Fibroblast of villous mesenchyme (primary cell): ENCODE measurements at places on chromosomes 3 and 15.

GRCh38 chr3:111335512-111336303 lies 206.3 kb upstream of the CD96 start:
- DNase-seq = no peak

- DNase-seq = no peak
Measured at GRCh38 chr15:70528816-70529215, 234.5 kb downstream of the UACA start.

GRCh38 chr3:8651418-8652323 lies 7.1 kb upstream of the SSUH2 start:
- DNase-seq = no peak

DNA sequence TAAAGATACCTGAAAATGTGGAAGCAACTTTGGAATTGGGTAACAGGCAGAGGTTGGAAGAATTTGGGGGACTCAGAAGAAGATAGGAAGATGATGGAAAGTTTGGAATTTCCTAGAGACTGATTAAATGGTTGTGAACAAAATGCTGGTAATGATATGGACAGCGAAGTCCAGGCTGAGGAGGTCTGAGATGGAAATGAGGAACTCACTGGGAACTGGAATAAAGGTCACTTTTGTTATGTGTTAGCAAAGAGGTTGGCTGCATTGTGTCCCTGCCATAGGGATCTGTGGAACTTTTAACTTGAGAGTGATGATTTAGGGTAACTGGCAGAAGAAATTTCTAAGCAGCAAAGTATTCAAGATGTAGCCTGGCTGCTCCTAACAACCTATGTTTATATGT lies 13.0 kb downstream of the MITF start:
- no peak for DNase-seq

- DNase-seq = no peak
Measured at GRCh38 chr15:80932513-80932815, 57.2 kb downstream of the MESD start.

DNA sequence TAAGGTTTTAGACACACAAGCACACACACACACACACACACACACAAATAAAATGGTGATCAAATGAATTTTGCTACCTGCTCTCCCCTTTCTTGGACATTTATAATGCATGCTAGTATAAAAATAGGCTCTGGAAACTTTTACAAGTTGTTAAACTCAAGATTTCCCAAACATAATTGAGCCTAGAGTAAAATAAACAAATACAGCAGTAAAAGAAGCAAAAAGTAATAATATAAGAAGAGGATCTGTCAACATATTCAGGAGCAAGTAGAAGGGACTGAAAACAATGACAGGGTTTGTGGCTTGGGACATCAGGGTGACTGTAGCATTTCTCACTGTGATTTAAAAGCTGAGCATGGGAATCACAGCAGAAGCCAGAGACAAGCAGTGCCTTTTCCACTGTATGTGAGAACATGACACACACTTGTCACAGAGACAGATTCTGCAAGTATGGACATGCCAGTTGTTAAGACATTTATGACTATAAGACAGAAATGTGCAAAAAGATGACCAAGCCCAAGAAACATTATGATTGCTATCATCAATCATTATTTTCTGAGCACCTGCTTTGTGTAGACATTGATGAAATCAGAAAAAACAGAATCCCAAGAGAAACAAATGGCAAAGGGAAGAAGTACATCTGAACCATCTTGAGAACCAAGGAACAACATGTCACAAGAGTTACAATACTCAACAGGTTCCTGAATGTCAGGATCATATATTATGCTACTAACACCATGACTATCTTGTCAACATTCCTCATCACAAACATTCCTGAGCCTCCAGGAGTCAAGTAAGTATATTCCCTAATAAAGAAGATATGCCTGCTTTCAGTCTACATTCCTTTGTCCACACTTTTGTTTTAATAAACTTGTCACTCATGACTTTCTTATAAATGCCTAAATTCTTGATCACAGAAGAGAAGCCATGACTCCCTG lies 7.1 kb downstream of the THRB start:
- no peak for DNase-seq

- DNase-seq = peak; percentile 7
Measured at GRCh38 chr15:44381236-44381635, 46.2 kb upstream of the CTDSPL2 start.

- DNase-seq = no peak
Measured at GRCh38 chr15:48955967-48956366, 7.8 kb downstream of the SHC4 start.

GRCh38 chr3:12817343-12817710 lies 20.8 kb downstream of the CAND2 start:
- DNase-seq = no peak

DNA sequence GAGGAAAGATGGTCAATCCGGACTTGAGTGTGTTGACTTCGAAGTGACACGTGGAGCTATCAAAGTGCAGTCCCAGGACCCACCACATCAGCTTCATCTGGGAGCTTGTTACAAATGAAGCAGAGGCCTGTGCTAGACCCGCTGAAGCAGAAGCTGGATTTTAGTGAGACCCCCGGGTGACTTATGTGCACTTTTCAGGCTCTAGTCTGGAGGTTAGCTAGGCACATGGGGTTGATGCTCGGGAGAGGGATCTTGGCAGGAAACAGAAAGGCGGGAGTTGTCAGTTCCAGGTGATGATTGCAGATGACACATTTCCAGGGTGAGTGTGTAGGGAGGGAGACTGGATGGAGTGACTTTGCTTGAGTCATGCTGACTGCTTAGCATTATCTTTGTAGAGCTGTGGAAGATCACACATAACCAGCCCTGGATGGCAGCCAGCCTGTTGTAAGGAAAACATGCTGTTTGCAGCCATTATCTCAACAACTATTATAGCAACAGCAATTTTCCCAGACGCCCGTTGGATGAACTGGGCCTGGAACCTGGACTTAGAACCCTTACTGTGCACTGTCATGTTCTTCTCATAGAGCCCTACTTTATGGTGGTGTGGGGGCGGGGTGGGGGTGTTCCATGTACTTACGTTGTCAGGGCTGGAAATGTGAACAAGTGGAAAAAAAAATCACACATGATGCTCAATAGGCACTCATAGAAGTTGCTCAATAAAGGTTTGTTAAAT lies 122.4 kb downstream of the THSD4 start:
- peak; percentile 98 for DNase-seq

DNA sequence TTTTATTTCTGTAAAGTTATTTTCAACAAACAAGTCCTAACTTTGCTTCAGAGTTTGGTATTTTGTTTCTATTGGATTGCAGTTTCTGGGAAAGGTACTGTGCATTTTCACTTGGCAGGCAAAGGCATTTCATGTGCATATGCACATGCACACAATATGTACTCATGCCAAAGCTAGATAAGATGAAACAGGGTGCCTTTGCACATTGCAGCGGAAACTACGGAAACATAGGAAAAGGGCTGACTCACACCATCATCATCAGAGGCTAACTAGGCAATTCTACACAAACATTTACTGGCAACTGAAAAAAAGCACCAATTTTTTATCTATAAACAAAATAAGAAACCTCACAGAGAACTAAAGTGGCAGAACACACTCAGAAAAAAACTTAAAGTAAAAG lies 550.6 kb upstream of the NECTIN3 start:
- peak; percentile 87 for DNase-seq

- DNase-seq = no peak
Measured at GRCh38 chr15:101698314-101698713, 26.0 kb downstream of the TARS3 start.

GRCh38 chr15:63048776-63049665 lies 6.5 kb downstream of the TPM1 start:
- peak; percentile 58 for DNase-seq

DNA sequence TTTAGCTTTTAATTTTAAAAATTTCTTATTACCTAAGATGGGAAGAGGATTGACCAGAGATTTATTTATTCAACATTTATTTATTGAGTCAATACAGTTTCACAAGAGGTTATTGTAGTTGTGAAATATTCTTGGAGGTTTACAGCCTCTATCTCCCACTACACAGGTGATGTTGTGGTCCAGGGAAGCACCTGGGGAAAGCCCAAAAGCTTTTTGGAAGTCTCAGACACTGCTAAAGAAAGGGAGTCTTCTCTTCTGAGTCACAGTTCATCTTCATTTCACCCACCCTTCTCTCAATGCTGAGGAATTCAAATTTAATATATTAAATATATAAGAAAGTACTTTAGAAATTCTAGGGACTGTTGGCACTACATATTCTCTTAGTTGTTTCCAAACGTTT lies 41.8 kb downstream of the SERPINI1 start:
- no peak for DNase-seq

- no peak for DNase-seq
Measured at GRCh38 chr15:65423976-65424679, 1.4 kb upstream of the IGDCC4 start.

GRCh38 chr3:34969513-34969912 lies 669.8 kb upstream of the ARPP21 start:
- no peak for DNase-seq

DNA sequence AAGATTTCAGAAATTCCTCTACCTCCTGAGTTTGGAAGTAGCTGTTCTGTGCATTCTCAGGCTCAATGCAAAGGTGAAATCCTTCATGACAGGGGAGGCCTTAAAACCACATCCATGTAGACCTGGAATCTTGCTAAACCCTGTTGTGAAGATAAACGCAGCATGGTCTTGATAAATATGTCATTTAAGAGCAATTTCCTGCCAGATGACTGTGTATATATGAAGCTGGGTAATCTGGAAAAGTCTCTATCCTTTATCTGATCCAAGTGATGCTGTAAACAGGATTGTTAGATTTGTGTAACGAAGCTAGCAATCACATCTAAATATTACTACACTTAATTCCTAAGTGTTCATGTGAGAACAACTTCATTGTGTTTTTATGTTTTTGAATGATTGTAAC lies 9.1 kb downstream of the MCTP2 start:
- DNase-seq = peak; percentile 90

DNA sequence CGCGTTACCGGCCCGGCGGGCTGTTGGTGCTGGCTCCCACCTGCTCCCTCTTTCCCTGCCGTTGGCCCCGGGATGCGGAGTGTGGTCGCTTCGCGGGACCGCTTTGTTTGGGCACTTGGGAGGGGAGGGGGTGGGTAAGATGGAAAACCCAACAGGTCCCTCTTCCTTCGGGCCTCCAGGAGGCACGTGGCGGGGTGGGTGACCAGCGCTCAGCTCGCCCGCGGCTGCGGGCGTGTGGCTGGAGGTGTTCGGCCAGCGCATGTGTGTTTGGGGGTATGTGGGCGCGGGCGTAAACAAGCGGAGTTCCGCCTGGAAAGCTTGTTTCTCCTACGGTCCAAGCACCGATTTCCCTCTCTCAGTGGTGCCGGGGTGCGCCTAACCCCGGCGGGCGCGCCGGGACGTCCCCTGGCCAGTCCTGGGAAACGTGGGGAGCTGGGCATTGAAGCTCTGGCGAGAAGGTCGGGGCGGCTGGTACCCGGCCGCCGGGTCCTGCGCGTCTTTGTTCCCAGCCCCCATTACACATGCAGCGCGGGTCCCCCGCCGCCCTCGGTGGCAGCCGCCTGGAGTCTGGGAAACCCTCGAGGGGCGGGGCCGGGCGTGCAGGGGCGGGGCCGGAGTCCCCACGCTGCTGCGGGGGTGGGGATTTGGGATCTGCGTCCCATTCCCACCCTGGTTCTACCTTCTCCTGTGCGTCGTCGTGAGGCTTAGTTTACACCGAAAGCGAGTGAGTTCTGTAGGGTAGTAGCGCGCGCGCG lies 1.4 kb downstream of the ACVR2B start:
- DNase-seq = peak; percentile 57

DNA sequence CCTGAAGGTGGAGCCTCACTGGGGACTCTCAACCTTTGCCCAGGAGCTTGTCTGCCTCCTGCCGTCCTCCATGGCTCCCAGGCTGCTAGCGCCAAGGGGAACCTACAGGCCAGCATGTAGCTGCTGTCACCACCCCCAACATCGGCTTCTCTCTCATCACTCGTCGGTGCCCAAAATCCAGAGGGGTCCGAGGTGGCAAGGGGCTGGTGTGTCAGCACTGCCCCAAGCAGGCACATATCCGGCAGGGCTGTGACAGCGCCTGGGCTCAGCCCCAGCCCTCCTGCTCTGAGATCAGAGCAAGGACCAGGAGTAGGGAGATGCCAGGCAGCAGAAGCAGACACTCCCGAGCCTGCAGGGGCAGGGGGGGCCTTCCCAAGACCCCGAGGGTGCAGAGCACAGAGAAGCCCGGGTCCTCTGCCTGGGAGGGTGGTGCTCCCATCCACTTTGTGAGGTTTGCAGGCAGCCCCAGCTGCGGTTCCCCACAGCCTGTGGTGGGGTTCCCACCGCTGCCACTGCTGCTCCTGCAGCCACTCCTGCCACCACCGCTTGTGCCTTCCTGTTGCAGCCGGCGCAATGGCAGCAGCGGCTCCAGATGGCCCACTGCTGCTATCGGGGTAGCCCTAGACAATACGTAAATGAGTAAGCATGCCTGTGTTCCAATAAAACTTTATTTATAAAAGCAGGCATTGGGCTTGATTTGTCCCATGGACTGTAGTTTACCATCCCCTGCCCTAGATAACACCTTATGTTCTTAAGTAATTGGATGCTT lies 451.0 kb downstream of the EPHA6 start:
- DNase-seq = no peak

GRCh38 chr15:47397655-47398054 lies 319.6 kb upstream of the SEMA6D start:
- no peak for DNase-seq

DNA sequence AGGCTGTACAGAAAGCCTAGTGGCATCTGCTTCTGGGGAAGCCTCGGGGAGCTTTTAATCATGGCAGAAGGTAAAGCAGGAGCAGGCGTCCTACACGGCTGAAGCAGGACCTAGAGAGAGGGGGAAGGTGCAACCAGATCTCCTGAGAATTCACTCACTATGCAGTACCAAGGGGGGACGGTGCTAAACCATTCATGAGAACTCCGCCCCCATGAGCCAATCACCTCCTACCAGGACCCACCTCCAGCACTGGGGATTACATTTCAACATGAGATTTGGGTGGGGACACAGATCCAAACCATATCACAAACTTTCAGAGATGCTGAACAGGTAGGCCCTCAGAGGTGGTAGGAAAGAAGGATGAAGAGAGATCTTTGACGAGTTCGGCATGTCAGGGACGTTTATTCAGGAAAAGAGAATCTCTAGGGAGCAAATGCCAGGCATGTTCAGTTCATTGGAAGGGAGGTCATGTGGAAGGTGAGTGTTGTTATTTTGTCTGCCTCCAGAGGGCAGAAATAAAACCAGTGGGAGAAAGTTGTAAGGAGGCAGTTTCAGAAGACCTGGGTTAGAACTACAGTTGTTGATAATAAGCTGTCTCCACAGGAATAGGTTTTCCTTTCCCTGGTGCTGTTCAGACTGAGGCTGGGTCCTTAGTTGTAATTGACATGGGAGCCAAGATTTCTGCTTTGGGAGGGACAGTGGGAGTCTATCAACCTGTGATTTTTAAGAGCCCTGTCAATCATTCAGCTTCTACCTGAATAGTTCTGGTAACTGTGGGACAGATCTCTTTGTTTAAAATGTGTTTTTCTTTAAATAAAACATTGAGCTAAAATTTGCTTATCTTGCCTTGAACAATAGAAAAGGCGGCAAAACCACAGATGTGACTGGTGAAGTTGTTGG lies 4.3 kb upstream of the FNDC3B start:
- DNase-seq = no peak

GRCh38 chr15:57972864-57973263 lies 92.6 kb downstream of the ALDH1A2 start:
- DNase-seq = no peak

GRCh38 chr3:189361103-189361835 lies 189.5 kb downstream of the TPRG1 start:
- DNase-seq = no peak

- peak; percentile 31 for DNase-seq
Measured at GRCh38 chr3:59817511-59817910, 767.7 kb upstream of the CFAP20DC start.
